Suprapubic skin (tissue), 4 donors: ENCODE measurements at places on chromosomes 16 and 17.

DNA sequence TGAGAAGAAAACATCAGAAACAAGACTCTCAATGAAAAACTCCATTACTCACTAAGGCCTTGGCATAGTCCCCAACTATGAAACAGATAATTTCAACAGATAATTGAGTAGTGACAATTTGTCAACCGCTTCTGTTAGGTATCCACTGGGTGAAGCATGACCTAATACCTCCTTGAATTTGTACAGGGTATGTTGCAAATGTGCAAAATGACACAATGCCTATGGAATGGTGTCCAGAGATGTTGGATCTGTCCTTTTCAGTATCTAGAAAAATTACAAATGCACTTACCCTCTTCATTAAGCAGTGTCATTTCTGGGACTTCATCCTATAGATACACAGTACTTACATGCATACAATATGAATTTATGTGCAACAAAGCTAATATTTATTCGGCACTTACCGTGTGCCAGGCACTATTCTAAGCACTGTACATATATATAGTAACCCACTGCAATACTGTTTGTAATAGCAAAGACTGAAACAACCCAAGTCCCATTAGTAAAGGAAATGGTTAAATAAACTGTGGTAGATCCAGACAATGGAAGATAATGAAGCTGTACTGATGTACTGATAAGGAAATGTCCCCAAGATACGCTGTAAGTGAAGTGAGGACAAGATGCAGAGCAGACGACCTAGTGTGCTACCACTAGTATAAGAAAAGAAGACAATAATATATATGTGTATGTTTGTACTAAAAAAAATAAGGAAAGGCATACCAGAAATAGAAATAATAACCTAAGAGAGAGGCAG, 21.4 kb upstream of the SLC6A4 start:
- no peak for DNase-seq

DNA sequence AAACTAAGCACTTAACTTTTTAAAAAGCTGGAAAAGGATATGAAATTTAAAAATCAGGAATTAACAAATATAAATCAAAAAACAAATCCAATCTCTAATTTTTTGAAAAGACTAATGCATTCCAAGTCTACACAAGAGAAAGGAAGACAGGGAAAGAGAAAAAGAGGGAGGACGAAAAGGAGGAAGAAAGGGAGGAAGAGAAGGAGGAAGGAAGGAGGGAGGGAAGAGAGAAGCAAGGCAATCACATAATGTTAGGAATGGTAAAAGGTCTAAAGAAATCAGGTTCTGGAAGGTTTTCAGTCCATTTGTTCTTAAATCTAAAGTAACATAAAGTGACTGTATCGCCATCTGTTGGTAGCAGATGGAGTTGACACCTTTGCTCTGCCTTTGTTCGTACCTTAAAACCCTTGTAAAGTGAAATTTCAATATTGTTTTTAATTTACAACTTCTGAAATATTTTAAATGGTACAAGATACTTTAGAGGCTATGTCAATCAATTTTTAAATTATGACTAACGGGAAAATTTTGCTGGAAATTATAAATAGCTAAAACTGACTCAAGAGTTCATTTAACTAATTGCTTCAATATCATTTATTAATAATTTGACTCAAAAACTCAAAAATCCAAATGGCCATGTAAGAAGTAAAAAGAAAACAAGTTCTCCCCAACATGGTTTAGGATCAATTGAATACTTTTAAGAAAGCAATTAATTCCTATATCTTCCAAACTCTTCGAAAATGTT, 20.4 kb upstream of the CDYL2 start:
- DNase-seq = no peak

DNA sequence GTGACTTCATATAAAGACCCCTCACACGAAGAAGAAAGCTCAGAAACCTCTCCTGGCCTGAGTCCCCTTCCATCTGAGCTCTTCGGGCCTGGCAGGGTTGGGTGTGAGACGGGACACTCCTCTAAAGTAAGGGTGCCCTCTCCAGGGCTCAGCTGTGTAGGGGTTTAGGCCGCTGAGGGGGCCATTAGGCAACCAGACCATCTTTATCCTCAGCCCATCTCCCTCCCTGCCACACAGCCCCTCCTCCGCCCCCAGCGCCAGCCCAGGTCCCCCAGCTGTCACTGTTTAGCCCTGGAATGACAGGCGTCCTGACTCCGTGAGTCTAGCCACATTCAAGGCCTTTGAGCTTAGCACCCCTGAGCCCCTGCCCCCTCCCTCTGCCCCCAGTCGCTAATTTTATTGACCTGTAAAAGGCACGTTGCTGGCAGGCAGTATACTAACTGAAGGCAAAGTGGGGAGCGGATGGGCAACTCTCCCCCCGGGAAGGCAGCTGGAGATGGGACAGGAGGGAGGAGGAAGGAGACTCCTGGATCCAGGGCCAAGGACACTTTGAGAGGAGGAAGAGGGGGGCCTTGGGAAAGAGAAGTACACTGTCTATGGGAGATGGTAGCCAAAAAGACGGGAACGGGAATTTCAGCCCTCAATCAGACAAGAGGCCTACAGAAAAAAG, 592 bp upstream of the ZNF385C start:
- DNase-seq = no peak

DNA sequence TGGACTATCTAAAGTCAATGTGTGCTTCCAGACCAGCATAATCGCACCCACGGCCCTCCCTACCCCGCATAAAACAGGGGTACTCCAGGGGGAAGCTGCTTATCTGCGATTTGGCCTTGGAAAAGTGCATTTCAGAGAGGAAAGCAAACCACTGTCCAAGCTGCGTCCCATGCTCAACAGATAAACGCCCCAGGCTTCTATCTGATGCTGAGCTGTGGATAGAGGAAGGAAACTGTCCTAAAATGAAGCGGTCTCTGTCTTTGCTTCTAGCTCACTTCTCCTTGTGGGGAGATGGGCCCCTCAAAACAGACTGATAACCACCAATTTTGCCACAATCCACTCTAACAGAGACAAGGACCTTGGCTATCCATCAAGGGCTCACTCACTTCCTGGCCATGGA, 160.5 kb upstream of the TNRC6C start:
- no peak for DNase-seq

GRCh38 chr17:72572604-72573491, 452.0 kb downstream of the SOX9 start:
- no peak for DNase-seq

DNA sequence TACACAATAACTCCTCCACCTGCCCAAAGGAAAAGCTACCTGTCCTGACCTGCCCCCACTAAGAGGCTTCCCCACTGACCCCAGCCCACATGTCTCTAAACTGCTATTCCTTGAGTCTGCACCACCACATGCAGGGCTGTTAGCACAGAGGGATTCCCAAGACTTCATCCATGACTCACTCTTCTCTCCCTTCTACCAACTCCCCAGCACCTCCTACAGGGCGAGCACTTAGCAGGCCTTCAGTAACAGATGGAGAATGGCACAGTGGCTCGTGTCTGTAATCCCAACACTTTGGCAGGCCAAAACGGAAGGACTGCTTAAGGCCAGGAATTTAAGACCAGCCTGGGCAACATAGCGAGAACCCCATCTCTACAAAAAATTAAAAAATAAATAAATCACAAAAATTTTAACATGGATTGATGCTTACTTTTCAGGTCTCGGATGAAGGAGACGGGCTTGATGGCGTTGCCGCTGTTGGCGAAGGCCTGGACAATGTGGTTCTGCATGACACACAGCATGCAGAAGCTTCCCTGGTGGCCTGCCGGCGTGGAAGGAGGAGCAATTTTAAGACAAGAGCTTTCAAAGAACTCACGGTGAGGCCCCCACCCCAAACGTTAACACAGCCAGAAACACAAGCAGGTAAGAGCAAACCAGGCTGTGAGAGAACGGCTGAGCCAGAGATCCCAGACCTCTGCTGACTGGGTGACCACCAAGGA, 12.0 kb downstream of the USP36 start:
- no peak for DNase-seq

DNA sequence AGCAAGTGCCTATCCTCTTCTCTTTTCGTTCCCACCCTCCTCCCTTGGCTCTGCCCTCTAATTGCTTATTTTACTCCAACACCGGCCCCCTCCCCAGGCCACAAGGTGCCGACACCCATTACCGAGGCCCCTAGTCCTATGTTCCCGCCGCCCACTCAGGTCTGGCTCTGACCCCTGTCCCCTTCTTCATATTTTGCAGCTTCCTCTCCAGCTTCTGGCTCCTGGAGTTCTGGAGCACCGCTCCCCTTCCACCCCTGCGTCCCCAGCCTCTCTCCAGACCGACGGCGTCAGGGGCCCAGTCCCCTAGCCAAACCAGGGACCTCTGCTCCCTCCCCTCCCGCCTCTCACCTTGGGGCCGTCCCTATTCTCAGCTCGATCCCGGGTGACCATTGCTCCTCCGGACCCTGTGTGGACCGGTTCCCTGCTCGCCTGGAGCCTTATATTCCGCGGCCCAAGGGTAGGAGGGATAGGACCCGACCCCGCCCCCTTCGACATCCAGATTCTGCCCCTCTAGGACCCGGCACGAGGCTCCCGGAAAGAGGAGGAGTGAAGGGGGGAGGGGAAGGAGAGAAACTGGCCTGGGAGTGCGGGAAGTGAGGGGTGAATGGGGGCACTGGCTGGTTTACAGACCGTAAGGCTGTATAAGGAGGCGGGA, at the start of gene HES7:
TSS of gene HES7 (minus strand) at position 412 of the 655 bp plus-strand sequence. CDS start at position 390, 22 bp downstream.
- DNase-seq = no peak

DNA sequence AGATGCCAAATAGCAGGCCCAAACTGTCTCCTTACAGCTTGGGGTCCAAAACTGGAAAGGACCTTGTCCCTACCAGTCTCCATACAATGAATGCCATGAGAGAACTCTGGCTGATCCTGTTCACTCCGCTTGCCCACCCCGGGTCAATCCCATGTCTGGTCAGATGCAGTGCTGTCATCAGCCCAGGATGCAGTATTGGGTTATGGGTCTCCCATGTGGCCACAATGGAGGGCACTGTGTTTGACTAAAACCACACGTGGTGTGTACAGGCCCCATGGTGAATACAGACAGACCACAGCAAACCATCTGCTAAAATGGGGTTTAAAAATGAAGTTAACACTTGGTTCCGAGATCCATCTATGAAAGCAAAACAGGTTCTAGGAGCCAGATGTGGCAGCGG, 20.4 kb downstream of the TRIM16 start:
- no peak for DNase-seq
